ENCODE measurements at places on chromosomes 5 and 9.

DNA sequence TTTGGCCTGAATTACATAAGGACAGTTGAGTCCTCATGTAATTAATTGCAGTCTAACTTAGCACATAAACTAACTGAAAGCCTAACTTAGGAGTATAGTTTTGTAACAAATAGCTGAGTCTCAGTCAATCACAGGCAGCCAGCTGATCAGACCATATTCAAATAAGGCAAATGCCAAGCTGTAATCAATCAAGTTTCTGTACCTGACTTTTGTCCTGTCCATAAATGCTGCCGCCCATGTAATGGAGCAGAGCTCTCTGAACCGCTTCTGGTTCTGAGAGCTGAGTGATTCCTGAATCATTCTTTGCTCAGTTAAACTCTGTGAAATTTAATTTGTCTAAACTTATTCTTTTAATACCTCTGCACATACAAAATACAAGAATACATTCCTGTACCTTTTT, 104.8 kb downstream of the TSSK1B start:
- DNase-seq, result no peak

DNA sequence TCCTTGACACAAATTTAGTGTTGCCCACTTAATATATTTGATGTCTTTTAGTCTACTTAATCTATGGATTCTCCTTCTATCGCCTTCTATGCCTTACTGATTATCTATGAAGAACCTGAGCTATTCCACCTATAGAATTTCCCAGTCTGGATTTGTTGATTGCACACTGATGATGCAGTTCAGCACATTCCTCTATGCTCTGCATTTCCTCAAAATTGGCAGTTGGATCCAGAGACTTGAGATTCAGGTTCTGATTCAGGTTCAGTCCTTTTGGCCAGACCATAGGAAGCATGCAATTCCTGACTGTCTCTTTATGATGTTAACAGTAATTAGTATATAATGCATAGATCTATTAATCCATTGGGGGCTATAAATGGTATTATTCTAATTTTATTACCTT, 13.8 kb downstream of the SLC22A5 start:
- no peak for DNase-seq

DNA sequence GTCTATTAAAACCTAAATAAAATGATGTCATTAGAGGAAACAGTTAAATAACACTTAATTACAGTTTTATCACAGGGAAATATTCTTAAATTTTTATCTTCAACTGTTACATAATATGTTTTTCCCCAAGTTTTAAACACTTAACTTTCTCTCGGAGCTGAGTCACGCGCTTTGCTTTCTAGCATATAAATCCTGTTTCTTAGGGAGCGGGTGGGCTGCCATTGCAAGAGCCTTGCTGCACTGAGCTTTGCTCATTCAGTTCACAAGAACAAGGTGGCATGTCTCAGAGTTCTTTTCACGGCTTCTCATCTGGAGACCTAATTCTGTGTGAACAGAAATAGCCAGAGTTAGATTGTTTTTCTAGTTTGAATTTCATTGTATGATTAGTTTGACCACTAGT, 166.1 kb downstream of the ZSWIM6 start:
- no peak for DNase-seq

- peak; percentile 64 for DNase-seq
Measured at GRCh38 chr5:40841068-40841805, at the start of gene CARD6. Gene CARD6, plus strand, starts transcription at chr5:40841367. Its CDS starts 16 bp downstream, at chr5:40841383.

GRCh38 chr5:81749561-81750307, 1.2 kb downstream of the SSBP2 start:
- peak; percentile 45 for DNase-seq

GRCh38 chr9:75105019-75105540, 16.8 kb downstream of the OSTF1 start:
- DNase-seq, result no peak

DNA sequence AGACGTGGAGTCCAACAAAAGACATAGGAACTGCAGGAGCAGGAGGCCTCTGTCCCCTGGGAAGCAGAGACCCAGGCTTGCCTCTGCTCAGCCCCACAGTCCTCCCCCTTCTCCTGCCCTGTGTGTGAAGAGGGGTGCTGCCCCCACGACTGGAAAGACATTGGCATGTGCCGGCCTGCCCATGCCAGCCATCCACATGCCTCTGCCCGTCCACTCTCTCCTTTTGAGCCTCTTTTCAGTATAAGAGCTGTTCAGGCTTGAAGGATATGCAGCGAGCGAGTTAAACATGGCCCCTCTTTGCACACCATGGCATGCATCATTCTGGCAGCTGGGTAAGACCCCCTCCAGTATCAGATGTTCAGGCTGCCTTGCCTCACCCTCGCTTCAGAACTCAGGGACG, 159.7 kb upstream of the OTULINL start:
- DNase-seq, result no peak

GRCh38 chr5:113161806-113162205, 185.2 kb downstream of the DCP2 start:
- DNase-seq, result no peak

- no peak for DNase-seq
Measured at GRCh38 chr5:119270960-119271757, 84.7 kb upstream of the TNFAIP8 start.

- DNase-seq, result no peak
Measured at GRCh38 chr5:173472164-173472563, 143.9 kb upstream of the STC2 start.

DNA sequence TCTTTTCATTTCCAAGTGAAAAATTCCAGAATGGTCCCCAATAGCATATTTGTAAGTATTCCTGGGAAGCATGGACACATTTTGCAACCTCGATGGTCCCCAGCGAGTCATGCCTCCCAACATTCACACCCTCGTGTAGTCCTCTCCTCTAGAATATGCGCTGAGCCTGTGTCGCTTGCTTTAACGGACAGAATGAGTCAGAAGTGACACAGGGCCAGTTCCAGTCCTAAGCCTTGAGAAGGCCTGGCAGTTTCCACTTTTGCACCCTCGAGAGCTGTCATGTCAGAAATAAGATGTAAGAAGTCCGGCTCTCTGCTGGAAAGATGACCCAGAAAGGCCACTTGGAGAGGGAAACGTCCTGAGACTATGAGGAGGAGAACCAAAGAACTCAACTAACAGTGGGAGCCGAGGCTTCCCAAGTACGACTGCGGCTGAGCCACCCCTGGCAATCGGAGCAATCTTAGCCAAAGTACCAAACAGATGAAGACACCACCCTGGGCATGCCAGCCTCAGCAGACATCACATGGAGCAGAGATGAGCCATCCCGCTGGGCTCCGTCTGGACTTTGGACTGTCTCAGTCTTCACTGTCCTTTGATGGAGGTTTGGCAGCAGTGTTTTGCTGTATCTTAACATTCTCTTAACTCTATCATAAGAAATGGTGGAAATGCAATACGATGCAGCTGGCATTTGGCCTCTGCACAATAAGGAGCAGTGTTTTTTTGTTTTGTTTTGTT, 42.6 kb upstream of the GFPT2 start:
- no peak for DNase-seq

- DNase-seq, result no peak
Measured at GRCh38 chr5:33941090-33941489, 4.9 kb downstream of the RXFP3 start.

- no peak for DNase-seq
Measured at GRCh38 chr5:52838326-52839015, 50.8 kb downstream of the ITGA1 start.

- no peak for DNase-seq
Measured at GRCh38 chr5:159203351-159203750, 6.0 kb downstream of the RNF145 start.

- no peak for DNase-seq
Measured at GRCh38 chr5:113382731-113383130, 52.1 kb downstream of the TSSK1B start.

GRCh38 chr5:58165152-58165551, 294.7 kb downstream of the PLK2 start:
- DNase-seq, result no peak

GRCh38 chr5:102809033-102809432, 53.9 kb downstream of the PAM start:
- no peak for DNase-seq

GRCh38 chr5:167759057-167759821, 532.2 kb upstream of the WWC1 start:
- DNase-seq, result no peak
